ENCODE measurements at places on chromosomes 2 and 18.

- no peak for DNase-seq
These were observed 1452.6 kb upstream of the ACVR2A start for GRCh38 chr2:146392186-146392585.

- DNase-seq = no peak
These were observed 1.4 kb downstream of the ITGA6 start for GRCh38 chr2:172428832-172429210.

- DNase-seq = no peak
These were observed 49.3 kb downstream of the GREB1 start for GRCh38 chr2:11582862-11583752.

GRCh38 chr2:75226617-75227016, 27.3 kb upstream of the TACR1 start:
- DNase-seq = no peak

- no peak for DNase-seq
These were observed 593.9 kb upstream of the ZNF804A start for GRCh38 chr2:184004289-184004947.

- DNase-seq = no peak
These were observed 519.2 kb downstream of the CCDC85A start for GRCh38 chr2:56703001-56703400.

DNA sequence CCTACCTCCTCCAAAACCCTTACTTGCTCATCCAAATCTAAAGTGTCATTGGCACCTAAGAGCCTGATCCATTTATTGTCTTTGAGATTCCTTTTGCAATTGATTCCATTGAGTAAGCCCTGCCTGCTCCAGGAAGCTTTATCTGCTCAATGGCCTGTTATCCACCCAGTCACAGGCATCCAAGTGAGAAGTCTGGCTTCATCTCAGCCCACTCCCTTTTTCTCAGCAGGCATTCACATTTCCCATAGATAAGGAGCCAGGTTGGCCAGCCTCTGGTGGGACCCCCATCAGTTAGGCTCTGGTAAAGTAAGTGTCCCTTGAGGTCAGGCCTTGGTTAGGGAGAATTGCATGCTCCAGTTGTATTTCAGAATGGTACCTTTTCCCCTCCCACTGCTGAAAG, 396.2 kb upstream of the ST6GAL2 start:
- DNase-seq = no peak

DNA sequence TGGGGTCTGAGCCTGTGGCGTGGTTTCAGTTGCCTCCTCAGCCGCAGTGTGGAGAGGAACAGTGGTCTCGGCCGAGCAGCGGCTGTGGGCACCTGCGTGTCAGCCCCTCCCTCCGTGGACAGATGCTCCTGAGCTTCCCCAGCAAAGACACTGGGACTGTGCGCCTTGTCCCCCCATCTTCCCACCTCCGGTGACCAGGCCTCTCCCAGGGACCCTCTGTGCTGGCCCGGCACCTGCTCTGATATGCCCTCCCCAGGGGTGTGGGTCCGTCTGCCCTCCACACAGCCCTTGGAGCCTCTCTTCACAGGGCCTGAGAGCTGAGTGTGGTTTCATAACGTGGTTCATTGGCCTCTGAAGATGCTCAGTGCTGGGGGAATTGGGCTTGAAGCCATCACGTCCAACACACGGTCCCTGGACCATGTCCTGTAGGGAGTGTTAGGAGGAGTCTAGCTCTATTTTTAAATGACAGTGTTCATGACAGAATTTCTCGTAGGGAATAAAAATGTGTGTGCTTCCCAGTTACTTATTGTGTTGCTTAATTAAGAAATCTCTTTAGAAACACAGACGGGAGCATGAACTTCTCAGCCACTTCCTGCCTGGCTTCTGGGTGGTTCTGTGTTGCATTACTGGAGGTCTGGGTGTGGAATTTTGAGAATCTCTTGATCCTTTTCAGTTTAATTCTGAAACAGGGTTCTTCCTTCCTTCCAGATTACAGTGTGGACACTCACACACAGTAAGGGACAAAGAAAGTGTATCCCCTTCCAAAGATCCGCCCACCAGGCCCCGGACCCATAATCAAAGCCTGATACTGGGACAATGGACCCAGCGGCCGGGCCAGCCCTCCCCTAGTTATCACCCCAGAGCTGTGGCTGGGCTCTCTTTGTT, 110.7 kb downstream of the NFATC1 start:
- no peak for DNase-seq

- DNase-seq = no peak
These were observed 241.2 kb downstream of the CYP26B1 start for GRCh38 chr2:71906357-71906973.

DNA sequence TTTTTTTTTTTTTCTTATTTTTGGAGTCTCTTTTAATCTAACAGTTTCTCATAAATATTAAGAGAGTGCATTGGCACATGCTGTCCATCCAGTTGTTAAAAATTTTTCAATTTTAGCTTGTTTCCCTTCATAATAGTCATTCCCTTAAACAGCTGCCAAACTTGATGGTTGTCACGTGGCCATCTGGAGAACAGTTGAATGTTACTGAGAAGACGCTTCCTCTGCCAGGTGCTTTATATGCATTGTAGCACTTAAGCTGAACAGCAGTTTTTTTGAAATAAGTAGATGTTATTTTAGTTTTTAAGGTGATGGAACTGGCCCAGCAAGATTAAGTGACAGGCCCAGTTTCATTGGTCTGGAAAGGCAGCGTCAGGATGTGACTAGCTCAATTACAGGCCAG, 3.3 kb downstream of the SMARCAL1 start:
- DNase-seq = no peak

Measured in epithelial cell of proximal tubule (primary cell).